ENCODE measurements at places on chromosomes 16 and 17.

- DNase-seq: no peak
These were observed 102.1 kb downstream of the CDH13 start for GRCh38 chr16:82728901-82729300.

DNA sequence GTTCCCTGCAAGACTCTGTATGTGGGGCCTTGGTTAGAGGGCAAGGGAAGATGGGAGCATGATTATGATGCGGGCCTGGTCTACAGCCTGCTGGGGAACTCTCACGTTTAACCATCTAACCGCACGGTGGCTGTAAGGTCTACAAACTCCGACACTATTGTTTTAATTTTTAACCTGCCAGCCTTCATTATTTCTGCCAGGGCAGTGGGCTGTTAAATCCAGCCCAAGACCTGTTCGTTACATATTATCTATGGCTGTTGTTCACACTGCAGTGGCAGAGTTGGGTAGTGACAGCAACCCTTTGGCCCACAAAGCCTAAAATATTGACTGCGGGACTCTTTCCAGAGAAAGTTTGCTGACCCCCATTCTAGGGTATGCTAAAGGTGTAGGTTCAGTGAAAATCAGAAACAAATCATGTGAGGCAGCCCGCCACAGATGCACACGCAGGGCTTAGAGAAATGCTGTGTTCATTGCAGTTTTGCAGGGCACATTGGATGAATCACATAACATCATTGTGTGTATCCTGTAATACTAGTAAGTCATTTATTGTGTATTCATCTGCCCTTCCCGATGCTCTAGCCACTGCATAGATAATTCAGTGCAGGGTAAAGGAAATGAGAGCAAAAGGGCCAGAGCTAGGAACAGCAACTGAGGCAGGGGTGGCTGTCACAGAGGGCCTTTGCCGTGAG lies 14.3 kb downstream of the SNX29 start:
- no peak for DNase-seq

DNA sequence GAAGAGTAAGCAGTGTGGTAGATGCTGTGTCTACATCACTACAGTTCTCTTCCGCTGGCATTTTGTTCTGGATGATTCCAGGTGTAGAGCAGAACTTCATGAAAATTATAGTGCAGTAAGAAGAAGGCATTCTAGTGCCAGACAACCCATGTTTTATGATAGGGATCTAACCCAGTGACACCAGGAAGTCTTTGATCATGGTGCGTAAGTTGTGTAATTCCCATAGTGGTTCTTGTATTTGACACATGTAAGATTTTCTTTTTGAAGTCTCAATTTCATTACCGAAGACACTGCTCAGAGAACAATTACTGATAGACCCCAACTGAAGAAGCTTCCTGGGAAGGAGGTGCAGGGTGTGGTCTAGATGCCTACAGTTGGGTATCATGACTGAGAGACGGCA lies 356.9 kb downstream of the CA10 start:
- DNase-seq: no peak

GRCh38 chr17:1031711-1032110 lies 34.8 kb downstream of the TIMM22 start:
- DNase-seq: no peak

DNA sequence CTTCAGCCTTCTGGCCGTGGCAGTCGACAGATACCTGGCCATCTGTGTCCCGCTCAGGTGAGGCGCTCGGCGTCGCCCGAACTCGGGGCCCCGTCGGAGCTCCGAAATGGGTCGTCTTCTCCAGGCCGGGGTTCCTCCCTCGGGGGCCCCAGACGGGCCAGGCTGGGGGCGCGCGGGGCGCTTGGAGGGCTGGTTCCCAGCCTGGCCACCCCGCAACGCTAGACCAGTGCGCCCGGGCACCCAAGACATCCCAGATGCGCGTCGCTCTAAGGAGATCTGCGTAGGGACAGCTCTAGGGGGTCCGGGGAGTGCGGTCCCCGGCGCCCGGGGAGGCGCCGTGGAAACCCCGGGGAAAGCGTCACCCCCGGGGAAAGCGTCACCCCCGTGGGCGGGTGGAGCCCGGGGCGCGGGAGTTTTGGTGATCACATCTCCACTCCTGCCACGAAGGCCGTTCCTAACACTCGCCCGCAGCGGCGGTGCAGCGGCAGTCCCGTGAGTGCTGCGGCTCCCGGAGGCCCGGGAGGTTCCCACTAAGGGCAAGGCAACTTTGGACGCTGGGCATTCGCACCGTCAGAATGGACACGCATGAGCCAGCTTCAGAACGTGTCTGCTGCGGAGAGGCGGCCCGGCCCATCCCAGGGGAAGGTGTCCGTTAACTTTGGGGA lies 729 bp downstream of the ADORA2B start:
- DNase-seq: no peak

- DNase-seq: peak; percentile 90
These were observed 17.5 kb downstream of the SBK1 start for GRCh38 chr16:28309811-28310311.

DNA sequence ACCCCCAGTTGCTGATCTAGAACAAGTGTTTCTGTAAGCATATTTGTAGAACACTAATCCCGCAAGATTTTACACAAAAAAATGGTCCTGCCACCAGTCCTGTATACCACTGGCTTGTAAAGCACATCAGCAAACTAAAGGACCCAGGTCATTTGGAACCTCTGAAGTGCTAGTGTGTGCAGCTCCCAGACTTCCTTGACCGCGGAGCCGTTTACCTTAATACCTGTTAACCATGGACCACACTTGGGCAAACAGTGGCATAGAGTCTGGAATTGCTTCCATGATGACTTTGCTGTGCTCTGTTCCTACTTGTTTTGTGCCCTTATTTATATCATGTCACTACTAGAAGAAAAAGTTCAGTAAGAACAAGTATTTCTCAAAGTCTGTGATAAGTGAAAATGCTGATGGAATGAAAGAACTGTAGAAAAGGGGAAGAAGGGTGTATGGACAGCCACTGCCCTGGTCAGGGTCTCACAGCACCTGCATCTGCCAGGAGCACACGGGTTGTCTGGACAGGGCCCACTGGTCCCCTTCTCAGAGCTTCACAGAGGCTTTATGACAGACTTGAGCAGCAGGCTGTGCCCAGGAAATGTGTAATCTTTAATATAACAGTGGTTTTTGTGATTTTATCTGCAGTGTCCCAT lies 29.3 kb downstream of the ALDH3A2 start:
- DNase-seq: no peak

- no peak for DNase-seq
These were observed 19.2 kb downstream of the SDK2 start for GRCh38 chr17:73625006-73625405.

DNA sequence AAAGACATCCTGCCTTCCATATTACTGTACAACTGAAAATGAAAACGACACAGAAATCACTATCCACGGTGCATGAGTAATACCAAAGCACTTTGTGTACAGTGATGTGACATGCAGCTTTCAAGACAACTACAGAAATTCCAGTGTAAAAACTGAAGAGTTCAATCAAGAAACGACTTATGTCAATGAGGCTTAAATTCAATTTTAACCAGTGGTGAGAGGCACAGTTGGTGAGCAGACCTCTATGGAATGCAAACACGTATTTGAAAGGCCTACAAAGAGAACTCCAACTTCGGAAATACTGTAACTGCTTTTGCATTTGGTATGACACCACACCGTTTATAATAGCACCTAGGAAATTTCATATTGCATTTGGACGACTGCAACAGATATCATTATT lies 87.6 kb downstream of the USP31 start:
- no peak for DNase-seq

- no peak for DNase-seq
These were observed 26.0 kb downstream of the TK2 start for GRCh38 chr16:66523861-66524354.

GRCh38 chr16:47657977-47658376 lies 196.8 kb downstream of the PHKB start:
- no peak for DNase-seq

GRCh38 chr17:80663781-80664206 lies 119.2 kb downstream of the RPTOR start:
- DNase-seq: no peak

GRCh38 chr17:69451416-69452394 lies 37.2 kb downstream of the MAP2K6 start:
- no peak for DNase-seq

GRCh38 chr16:47055136-47055885 lies 81.8 kb upstream of the DNAJA2 start:
- DNase-seq: no peak

- peak; percentile 17 for DNase-seq
These were observed 2.2 kb downstream of the GALNS start for GRCh38 chr16:88854306-88855111.

DNA sequence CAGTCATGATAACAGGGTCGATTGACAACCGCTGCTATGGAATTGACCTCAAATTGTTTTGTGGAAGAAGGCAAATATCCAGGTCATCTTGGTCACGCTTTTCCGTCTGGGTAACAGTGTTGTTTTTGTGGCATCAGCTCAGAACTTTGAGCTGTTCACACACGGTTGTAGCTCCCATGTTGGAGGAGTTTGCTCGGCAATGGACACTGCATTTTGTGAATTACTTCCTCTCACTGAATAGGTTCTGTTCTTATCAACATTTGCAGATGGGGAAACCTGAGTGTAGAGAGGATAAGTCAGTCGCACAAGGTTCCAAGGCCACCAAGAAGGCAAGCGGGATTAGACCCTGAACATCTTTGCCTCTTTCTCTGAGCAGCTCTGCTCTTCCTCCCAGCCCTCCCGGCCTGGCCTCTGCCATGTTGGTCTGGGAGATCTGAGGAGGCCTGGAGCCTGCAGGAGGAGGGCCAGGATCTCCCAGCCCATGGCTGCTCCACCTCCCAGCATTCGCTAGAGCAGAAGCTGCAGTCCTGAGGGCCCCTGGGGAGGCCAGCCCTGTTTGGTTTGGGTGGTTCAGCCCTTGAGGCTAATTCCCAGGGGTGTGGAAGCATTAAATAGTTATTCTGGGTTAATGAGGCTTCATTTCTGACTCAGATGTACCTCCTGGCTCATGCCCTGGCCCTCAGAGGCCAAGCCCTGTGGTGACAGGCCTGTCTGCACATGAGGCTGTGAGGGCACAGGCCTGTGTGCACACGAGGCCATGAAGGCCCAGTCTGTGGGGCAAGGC lies 154.1 kb upstream of the PLCG2 start:
- no peak for DNase-seq

- no peak for DNase-seq
These were observed 23.2 kb upstream of the CFAP20 start for GRCh38 chr16:58152246-58152868.

- DNase-seq: no peak
These were observed 14.5 kb upstream of the TNFRSF13B start for GRCh38 chr17:16986391-16986790.

- DNase-seq: no peak
These were observed 122.2 kb downstream of the MRM1 start for GRCh38 chr17:36723459-36724025.

DNA sequence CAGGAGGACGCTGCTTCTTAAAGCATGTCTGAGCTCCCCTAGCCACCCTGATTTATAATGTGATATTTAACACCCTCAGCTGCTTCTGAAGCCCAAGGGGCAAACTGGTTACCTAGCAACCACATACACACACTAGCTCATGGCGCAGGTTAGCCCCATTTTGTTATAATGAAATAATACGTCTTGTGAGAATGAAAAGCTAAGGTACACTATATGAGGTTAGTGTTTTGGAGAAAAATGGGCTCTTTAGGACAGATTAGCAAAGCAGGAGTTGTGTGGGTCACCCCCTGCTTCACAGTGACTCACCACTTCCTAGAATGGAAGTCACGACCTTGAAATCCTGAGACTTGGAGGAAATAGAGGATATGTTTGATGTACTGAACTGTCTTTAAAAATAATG lies 404.8 kb upstream of the HSBP1 start:
- DNase-seq: no peak

GRCh38 chr17:55342800-55343585 lies 78.2 kb downstream of the HLF start:
- no peak for DNase-seq

Measured in stimulated activated CD8-positive, alpha-beta memory T cell treated with anti-CD3 and anti-CD28 coated beads, Interleukin-7, amount 100 ng/mL, for 48 hours (primary cell).